ENCODE measurements at places on chromosomes 1 and 21.

DNA sequence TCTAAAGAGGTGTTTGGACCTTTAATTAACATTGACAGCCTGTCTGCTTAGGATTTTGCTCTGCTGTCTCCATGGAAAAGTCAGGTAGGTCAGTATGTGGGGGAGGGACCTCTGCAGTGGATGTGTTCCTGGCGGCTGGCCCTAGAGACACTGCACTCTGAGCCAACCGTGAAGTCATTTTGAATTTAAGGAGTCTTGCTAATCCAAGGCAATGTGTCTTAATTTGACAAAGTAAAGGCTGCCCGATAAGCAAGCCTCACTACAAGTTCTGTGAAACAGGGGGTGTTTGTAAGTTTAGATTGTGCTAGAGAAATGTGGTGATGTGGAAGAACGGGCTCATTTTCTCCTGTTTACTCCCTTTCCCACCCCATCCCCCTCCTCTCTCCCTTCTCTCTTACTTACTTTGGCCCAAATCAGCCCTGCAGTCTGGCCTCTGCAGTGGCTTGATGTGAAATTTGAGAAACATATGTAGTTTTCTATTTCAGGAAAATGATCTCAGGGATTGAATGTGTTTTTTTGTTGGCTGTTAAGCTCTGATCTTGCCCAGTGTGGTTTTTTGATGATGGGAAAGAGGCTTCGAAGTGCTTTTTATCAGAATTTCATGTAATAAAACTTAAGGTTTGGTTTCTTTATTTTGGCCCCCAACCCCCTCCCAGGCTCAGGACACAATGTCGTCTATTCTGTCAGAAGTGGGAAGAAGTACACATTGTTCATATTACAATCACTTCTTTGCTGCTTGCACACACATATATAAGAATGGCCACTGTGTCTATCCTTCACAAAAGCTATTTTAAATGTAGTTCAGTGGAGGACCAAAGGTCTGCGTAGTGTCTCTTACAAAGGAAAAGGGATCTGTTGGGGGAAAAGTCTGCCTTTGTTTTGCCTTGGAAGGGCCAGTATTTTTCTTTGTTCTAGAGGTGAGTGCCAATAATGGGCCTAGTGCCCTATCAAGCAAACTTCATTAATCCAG is 96.6 kb downstream of the FGGY start:
- no peak for DNase-seq

DNA sequence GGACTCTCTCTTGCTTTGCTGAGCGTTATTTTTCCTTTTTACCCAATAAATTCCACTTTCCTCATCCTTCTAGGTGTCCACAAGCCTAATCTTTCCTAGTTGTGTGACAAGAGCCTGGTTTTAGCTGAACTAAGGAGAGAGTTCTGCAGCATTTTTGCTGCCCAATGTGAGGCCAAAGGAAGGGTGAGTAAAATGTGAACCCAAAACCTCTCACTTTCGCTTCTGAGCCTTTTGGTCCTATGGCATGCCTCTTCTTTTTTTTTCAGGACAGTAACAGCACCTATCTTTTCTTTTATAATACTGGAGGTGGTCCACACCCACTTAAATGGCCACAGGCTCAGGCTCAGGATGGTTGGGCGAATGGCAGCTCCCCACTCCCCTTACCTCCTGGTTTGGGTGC is 111.1 kb downstream of the COP1 start:
- no peak for DNase-seq

GRCh38 chr1:165235777-165236291 is 120.7 kb downstream of the LMX1A start:
- peak; percentile 33 for DNase-seq

GRCh38 chr1:204073837-204074273 is 940 bp downstream of the SOX13 start:
- DNase-seq = no peak

DNA sequence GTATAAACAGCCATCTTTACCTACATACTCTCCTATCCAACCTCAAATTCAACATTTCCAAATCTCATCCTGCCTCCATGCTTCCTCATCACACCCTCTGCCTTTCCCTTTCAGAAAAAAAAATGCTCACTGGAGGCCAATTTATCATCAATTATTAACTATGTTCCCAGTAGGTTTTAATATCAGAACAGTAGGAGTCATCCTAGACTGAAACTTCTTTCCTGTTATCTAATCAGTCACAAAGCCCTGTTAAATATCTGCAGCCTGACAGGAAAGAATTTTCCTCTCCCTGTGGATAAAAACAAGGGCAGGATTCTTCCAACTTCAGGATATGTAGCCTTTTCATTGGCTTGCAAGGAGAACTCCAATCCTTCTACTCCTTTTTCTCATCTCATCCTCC is 28.4 kb downstream of the EGLN1 start:
- DNase-seq = no peak

DNA sequence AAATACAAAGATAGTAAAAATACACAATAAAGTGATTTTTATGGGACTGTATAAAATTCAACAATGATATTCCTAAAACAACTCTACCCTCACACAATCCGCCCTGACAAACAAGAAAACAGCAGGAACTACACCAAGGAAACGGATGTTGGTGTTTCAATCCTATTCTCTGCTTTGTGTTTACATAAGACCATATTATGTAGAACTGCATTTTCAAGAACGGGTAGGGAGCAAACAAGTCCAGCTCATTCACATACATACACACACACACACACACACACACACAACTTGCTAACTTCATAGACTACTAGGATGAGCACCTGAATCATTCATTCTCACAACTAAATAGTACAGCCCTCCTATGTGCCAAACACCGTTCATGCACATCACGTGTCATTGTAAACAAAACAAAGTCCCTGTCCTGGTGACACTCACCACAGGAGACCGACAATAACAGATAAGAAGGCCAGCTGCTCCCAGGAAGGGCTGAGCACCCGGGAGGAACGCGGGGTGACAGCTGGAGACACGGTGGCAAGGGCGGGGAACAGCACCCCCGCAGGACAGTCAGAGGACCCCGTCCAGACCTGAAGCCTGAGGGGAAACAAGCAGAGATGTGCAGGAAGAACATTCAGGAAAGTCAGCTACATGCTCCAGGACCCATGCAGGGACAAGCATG is 43.0 kb downstream of the NPHP4 start:
- DNase-seq = no peak

GRCh38 chr1:197399755-197400521 is 131.9 kb downstream of the CRB1 start:
- DNase-seq = peak; percentile 27

- DNase-seq = no peak
These were observed 10.7 kb downstream of the EPHA2 start for GRCh38 chr1:16145030-16145661.

All from GM13976 (cell line).